ENCODE measurements at places on chromosomes 5 and 9.

GRCh38 chr5:157816682-157817386, 42.1 kb downstream of the CLINT1 start:
- DNase-seq = no peak

GRCh38 chr9:116940614-116941215, 253.6 kb downstream of the TRIM32 start:
- no peak for DNase-seq

DNA sequence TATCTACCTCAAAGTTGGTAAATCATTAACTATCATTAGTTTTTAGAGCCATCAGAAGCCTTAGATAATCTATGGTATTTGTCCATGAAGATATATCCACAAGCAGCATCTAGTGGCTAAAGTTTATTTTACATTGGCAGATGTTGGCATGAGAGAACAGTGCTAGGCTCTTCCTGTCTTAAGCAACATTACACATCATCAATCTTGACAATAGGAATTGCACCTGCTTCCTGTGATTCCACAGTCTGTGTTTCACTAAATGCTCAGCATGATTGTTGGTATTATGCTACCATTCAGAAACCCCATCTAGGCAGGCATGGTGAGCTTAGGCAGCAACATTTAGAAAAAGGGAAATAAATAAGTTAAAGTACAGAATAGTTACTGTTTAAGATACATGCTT, 246.6 kb downstream of the SLCO4C1 start:
- no peak for DNase-seq

DNA sequence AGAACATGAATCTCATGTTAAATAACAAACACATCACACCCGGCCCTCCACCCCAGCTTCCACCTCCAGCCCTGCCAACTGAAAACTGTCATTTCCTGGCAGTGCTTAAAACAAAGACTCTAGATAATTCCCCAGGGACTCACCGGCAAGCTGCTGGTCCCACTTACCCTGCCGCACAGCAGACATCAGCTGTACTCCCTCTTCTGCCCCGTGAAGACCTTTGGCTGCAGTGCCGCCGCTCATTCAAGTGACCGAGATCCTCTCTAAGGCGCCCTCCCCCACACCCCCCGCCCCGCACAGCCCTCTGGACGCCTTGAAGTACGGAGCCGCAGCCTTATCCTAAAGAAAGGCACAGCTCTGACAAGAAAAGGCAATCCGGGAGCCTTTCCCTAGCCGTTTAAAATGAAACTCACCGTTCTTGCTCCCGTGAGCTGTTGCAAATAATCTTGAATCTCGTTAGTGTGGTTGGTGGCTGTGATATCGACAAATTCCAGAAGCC, 434 bp downstream of the GLRX start:
- DNase-seq = no peak

GRCh38 chr5:23840083-23840482, 332.7 kb downstream of the PRDM9 start:
- no peak for DNase-seq

DNA sequence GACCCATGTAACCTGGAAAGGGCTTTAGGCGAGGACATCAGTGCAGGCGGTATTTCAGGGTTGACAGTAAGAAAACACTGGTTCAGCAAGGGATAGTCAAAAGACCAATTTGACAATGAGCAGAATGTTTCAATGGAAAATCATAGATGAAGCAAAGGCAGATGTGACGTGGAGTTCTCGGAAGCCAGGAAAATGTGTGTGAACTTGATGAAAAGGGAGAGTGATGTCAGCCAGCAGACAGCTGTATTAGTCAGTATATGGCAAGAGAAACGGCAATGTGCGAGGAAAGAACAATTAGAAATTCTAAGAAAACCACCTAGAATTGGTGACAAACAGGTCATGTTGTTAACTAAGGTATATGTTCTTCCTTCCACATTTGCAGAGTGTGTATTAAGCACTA, 503.9 kb upstream of the DAB2 start:
- DNase-seq = no peak

- no peak for DNase-seq
Observed at GRCh38 chr5:140926443-140927227, 536 bp downstream of the PCDHAC1 start.

DNA sequence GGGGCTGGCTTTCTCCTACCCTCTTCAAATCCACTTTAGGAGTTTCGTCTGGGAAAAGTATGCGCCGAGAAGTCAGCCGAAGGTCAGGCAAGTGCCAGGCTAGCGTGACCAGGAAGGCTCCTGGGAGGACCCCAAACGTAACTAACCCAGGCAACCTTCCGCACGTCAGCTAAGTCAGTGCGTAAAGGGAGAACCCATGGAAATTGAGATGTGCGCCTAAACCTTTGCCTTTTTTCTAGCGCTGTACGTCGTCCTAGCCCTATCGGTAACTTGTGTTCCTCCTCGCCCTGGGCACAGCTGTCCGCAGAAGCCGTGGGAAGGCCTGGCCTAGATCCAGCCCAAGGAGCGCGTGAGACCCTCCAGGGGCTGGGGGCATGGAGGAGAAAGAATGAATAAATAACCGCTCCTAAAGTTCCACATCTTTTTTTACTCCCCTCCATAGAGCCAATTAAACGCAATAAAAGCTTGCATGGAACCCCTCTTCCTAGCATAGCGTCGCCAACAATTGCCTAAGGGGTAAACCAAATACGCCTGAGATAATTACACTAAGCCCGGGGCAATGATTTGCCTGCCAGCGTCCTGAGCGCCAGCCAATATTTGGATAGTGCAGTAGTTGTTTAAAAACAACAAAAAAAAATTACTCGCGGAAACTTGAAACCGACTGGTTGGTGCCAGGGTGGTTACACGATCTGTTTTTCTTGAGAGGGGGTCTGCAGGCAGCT, 4.0 kb upstream of the FOXB2 start:
- no peak for DNase-seq
